Heart right ventricle (tissue), 16 donors: ENCODE measurements at places on chromosomes 11 and 22.
A peak's percentile ranks its signal among the peaks of the same experiment; 100 is the strongest.

DNA sequence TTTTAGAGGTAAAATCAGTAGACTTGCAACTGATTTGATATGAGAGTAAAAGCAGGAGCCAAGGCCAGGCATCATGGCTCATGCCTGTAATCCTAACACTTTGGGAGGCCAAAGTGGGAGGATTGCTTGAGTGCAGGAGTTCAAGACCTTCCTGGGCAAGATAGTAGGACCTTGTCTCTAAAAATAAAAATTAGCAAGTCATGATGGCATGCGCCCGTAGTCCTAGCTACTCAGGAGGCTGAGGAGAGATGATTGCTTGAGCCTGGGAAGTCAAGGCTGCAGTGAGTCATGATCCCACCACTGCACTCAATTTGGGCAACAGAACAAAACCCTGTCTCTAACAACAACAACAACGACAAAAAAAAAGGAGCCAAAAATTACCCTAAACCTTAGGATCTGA lies 13.5 kb downstream of the SGSM3 start:
- peaks cover 16% of the 10 kb centered on the region for H3K4me1 ChIP-seq
- DNase-seq = no peak
- no peaks in the 10 kb centered on the region for H3K27me3 ChIP-seq

DNA sequence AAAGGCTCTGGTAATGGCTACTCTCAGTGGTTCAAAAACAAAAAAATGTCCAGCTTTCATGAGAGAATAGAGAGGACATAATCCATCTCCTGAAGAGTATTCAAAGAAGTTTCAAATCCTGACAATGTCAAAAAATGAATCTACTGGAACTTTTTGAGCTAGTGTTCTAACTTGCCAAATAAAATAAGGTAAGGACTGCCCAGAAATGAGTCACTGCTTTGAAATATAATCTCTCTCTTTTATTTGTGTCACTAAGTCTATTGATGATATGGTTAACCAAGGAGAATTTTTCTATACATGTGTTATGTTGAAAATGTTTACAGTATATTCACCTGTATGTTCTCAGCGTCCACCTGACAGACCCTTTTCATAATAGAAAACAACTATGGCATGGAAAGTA lies 3.4 kb downstream of the GUCY1A2 start:
- no peaks in the 10 kb centered on the region for H3K36me3 ChIP-seq
- H3K4me3 ChIP-seq = no peak overlapping the region
- no peak overlapping the region for H3K27ac ChIP-seq
- no peaks in the 10 kb centered on the region for H3K4me1 ChIP-seq

DNA sequence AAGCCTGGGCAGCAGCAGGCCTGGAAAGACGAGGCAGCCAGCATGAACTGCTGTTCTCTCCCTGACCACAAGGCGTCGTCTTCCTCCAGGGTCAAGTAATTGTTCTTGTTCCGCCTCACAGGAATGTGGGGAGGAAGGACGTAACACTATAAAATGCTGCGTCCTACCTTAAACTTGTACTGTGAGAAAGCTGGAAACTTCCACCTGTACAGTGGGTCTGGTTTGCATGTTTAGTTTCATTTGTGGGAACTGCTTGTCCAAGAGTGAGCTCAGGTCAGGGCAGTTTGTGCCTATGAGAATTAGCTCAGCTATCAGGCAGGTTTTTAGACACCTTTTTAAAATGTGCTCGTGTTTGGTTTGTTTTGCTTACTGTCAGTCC lies 55.2 kb downstream of the PANX1 start:
- H3K4me1 ChIP-seq = peaks cover 8% of the 10 kb centered on the region
- no peak overlapping the region for H3K27ac ChIP-seq
- H3K36me3 ChIP-seq = no peaks in the 10 kb centered on the region
- no peaks in the 10 kb centered on the region for H3K27me3 ChIP-seq
- peak; percentile 54 for DNase-seq

DNA sequence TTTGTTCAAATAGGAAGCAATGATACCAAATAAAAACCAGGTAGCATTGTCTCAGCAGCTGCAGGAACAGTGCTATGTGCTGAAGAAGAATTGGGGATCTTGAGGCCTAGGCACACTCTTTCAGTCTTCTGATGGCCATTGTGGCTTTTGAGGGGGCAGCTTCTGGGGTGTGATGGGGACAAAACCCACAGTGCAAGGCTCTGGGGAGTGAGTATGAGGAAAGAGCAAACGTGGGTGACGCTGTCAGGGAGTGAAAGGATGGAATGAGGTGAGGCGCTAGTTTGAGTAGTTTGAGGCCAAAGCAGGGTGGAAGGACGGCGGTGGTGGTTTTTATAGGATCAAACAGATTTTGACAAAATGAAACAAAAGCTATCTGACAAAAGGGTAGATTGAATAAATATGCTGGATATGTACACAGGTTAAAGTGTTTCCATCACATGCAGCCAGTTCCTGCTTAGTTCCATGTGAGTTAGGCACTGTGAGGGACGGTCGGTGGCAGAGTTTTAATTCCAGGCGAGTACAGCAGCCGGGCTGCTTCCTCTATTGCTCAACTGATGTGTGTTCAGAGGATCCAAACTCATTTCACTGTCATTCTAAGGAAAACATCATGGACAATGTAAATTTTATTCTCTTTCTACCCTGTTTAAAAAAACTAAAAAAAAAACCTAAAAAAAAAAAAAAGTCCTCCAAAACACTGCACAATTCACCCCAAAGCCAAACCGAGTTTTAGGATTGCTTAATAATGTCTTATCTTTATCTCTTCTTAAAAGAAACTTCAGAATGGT lies 18.9 kb downstream of the ADAMTS15 start:
- H3K27ac ChIP-seq = no peak overlapping the region
- no peaks in the 10 kb centered on the region for H3K4me1 ChIP-seq
- DNase-seq = no peak
- no peak overlapping the region for H3K4me3 ChIP-seq
- H3K27me3 ChIP-seq = no peaks in the 10 kb centered on the region
